DMS79 treated with DMSO at 0.1 percent for 48 hours (cell line): ENCODE measurements at places on chromosomes 4 and X.
A peak's percentile ranks its signal among the peaks of the same experiment; 100 is the strongest.

DNA sequence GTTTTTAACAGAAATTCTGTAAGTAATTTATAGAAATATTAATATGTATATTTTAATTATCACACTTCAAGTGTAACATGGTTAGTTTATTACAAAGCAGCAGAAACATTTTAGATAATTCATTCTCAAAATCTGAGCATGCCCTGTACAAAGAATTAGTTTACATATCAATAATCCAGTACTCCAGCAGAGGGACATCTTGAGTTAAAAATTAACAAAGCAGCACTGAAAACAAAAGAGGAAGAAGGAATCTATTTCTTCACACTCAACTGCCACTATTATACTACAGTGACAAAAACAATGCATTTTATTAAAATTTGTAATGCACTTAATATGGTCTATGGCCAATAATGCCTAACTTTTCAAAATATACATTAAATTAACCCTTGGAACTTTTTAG, 179.1 kb upstream of the KLHL4 start:
- no peak for DNase-seq

DNA sequence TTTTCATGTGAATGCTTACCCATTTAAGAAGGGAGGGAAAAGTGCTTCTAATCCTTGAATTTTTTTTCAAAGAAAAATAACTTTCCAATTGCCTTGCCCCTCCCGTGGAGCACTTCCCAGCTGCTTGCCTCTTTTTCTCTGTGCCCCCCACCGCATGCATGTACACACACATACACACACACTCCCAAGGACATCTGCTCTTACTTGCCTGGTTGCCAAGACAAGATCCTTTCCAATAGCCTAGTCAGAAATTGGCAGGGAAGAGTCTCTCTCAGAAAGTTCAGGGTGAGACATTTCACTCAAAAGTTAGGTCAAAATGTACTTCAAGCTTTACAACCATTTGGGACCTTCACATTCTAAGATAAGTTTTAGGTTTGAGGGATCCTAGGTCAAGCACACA, 10.9 kb downstream of the HHIP start:
- no peak for DNase-seq

GRCh38 chrX:106932492-106932923, 12.3 kb downstream of the CLDN2 start:
- DNase-seq, result no peak

GRCh38 chrX:39893417-39894338, 204.1 kb downstream of the BCOR start:
- DNase-seq, result no peak

DNA sequence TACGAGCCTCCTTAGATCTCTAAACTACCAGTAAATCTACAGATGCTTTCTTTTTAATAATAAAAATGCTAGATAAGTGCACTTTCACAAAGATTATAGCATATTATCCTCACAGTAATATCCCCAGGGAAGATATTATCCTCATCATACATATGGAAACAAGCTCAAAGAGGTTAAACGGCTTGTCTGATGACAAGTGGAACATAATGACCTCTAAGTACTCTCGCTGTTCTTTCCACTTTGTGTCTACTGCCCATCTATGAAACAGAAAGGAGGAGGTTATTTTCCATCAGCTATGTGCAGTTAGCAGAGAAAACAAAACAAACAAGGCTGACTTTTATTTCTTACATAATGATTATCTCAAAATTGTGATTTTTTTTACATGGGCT, 42.8 kb upstream of the PRDM8 start:
- DNase-seq, result no peak

DNA sequence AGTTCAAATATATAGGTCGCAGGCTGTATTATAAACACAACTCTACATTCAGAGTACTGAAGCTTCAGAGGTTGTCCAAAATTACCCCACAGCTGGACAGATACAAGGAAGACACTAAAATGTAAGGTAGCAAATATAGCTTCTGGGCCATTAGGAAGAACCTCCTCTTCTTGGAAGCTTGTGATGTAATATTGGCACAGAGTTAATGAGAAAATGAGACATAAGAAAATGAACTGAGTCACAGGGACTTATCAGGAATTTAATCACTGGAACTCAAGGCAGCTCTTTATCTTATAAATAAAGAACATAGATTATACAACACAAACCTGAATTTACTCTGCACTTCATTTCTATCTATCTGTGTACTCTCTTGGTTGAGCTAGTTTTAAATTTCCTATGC, 344.7 kb downstream of the PCDH10 start:
- no peak for DNase-seq

DNA sequence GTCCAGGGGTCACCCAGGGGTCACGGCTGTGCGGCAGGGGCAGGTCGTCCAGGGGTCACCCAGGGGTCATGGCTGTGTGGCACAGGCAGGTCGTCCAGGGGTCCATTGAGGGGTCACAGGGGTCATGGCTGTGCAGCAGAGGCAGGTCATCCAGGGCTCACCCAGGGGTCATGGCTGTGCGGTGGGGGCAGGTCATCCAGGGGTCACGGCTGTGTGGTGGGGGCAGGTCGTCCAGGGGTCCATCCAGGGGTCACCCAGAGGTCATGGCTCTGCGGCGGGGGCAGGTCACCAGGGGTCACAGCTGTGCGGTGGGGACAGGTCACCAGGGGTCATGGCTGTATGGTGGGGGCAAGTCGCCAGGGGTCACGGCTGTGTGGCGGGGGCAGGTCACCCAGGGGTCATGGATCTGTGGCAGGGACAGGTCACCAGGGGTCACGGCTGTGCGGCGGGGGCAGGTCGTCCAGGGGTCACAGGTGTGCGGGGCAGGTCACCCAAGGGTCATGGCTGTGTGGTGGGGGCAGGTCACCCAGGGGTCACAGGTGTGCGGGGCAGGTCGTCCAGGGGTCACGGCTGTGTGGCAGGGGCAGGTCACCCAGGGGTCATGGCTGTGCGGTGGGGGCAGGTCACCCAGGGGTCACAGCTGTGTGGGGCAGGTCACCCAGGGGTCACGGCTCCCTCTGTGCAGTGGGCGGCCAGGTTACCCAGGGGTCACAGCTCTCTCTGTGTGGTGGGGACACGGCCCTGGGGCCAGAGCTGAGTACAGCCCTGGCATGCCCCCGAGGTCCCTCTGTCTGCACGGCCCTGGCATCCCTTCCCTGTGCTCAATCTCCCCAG, 16.0 kb downstream of the ATP5ME start:
- no peak for DNase-seq

GRCh38 chrX:38985375-38985774, 184.1 kb downstream of the MID1IP1 start:
- no peak for DNase-seq

DNA sequence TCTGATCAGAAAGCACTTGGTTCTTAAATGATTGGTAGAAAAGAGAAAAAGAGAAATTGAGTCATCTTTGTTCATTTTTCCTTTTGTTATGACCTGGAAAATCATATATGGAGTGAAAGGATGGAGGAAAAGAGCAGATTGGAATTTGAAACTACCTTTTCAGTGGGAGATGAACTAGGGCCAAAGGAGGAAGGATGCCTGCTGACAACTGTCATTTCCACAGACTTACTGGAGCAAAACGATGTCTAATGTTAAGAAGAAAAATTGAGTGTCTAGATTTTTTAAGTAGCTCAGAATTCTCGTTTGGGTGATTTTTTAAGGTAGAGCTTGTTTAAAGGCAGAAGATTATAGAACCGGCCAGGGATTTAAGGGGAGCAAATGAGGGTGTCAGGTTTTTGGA, 144.6 kb upstream of the KCNIP4 start:
- no peak for DNase-seq

GRCh38 chr4:26272654-26273615, 47.9 kb upstream of the RBPJ start:
- no peak for DNase-seq

GRCh38 chr4:8383016-8383415, 57.5 kb downstream of the ACOX3 start:
- DNase-seq, result no peak

GRCh38 chr4:144962300-144962699, 135.7 kb downstream of the ANAPC10 start:
- no peak for DNase-seq

DNA sequence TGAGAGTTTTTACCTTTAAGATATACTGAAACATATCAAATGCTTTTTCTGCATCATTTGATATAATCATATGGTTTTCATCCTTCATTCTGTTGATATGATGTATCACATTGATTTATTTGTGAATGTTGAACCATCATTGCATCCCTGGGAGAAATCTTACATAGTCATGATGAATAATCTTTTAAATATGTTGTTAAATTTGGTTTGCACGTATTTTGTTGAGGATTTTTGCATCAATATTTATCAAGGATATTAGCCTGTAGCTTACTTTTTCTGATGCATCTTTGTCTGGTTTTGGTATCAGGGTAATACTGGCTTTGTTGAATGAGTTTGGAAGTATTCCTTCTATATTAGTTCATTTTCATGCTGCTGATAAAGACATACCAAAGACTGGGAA, 541.4 kb downstream of the TLL1 start:
- no peak for DNase-seq

DNA sequence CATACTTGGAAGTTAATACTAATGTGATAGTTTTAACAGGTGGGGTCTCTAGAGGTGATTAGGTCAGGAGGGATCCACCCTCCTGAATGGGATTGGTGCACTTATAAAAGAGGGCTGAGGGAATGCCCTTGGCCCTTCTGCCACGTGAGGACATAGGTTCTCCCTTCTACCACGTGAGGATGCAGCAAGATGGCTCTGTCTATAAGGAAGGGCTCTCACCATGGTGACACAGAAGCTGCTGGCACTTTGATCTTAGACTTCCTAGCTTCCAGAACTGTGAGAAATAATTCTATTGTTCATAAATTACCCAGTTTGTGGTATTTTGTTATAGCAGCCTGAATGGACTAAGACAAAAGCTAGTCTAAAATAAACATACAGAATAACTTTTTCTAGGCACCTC, 1.0 kb downstream of the AADAT start:
- no peak for DNase-seq

DNA sequence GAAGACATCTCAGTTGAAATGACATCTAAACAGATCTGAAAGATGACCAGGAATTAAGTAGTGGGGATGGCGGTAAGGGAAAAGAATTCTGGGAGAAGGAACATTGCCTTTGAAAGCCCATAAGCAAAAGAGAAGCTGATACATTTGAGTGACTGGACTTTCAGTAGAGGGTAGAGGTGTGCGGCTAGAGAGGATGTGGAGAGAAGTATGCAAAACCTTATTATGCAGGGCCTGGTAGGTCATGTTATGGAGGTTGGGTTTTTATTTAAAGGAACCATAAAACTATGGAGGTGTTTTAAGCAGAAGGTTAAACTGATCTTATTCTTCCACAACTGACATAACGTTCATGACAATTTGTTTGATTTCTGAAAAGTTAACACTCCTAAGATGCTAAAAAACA, 36.3 kb downstream of the RPS6KA3 start:
- no peak for DNase-seq

DNA sequence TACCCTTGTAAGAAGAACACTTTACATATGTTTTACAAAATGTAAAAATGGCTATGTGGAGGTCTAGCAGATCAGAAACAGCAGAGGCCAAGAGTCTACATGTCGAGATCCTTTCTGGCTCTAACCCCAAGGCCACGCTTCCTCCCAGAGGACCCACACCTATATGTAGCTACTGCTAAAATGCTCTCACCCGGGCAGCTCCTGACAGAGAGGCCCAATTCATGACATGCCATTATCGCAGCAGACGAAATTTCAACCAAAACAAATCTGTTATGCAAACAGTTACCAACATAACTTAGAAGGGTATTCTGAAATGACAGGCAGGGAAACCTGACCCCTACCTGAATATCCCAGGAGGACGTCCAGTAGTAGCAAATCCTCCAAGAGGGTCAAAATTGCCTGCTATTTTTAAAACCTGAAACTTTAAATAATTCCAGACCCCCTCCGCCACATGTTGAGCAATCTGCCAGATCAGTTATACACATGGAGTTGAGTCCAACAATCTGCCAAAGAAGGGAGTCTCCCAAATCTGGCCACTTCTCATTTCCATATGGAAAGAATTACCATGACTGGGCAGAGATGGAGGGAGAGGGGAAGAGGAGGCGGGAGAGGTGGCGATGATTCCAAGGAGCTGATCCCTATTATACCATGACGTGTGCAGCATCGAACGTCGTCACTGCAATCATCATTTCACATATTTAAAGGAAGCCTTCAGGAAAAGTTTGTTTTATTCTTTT, 192.9 kb upstream of the TBL1X start:
- DNase-seq, result no peak

DNA sequence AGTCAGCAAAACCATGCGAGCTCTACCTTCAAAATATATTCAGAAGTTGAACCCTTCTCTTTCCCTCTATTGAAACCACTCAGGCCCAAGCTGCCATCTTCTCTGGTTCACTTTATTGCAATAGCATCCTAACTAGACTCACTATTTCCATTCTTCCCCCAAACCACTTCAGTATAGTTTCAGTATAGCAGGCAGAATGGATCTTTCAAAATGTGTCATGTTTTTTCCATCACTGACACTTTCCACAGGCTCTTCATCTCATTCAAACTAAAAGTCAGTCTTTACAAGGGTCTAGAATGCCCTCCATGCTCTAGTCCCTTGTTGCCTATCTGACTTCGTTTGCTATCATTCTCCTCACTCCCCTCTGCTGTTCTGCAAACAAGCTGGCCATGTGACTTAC, 274.4 kb downstream of the IDS start:
- no peak for DNase-seq

DNA sequence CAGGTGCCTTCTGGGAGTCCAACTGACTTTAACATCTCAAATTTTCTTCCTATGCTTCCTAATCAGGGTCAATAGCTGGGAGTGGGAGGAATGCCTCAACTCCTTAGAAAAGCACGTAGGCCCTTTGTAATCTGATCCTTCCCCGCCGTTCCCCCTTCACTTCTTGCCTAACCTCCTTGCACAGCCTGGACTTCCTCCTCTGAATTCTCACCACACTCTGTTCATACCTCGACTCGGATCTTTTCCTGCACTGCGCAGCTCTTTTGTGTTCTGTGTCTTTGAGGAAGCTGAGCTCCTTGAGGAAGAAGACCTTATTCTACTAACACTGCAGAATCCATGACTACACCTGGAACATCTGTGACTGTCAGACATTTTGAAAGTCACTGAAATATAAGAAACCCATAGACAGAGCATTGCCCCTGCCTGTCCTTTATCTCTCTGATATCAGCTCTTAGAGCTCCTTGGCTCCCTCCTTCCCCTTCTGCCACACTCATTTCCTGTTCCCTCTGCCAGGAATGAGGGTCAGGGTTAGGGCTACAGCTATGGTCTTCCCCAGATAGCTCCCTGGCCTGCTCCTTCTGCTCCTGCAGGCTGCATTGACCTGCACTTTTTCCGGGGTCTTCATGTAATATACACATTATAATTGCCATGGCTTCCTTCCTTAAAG, 140.2 kb upstream of the LDB2 start:
- no peak for DNase-seq

GRCh38 chrX:70508296-70508911, 63.8 kb downstream of the DLG3 start:
- peak; percentile 30 for DNase-seq

DNA sequence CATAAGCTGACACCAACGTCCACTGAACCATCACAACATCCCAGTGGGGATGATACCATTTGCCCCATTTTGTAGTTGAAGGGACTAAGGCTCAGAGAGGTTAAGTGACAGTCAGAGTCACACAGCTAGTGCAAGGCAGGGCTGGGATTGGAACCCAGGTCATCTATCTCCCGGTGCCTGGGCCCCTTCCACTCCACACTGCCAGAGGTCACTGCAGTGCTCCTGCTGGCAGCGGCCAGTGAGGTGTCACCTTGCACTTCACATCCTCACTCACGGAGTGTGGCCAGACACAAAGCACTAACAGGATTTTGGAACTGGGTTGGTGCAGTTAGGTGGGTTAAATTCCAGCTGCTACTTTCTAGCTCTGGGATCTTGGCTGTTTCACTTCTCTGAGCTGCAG, 118.7 kb downstream of the ENPP6 start:
- DNase-seq, result no peak

GRCh38 chr4:142960126-142960525, 114.0 kb upstream of the INPP4B start:
- no peak for DNase-seq
